Epithelial cell of proximal tubule (primary cell): ENCODE measurements at places on chromosomes 11 and 22.

DNA sequence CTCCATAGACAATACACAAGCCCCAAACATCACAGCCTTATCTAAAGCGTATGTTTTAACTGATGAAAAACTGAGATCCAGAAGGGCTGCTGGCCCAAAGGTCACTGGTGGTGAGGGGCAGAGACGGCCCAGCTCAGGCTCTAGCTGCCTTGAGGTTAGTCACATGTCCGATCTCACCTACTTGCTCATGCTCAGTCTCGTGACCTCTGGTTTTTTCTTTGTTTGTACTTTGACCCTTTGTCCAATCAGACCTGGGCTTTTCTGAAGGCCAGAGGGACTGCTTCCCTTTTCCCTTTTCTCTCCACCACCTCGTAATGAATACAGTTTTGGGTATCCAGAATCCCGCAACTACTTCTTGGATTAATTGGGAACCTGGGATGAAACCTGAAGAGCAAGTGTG lies 28.6 kb downstream of the MMP20 start:
- no peak for DNase-seq

- DNase-seq = no peak
Observed at GRCh38 chr11:59680287-59681154, 11.7 kb upstream of the PATL1 start.

- no peak for DNase-seq
Observed at GRCh38 chr11:134988495-134988894, 576.5 kb upstream of the B3GAT1 start.

DNA sequence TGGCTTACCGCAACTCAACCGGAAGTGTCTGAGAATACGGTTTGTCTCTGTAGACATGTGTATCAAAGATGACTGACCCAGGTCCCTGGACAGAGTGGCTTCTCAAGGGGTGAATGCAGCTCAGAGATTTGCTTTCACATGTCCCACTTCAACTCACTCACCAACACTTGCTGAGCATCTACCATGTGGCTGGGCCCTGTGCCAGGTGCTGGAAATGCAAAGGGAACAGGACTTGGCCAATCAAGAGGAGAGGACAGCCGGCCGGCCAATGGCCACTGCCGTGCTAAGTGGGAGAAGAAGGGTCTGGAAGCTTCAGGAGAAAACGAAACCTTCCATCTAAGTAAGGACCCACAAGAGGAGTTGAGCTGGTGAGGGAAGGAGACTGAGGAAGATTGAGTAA lies 151.3 kb downstream of the CEP164 start:
- DNase-seq = no peak

- DNase-seq = no peak
Observed at GRCh38 chr11:64225608-64226506, at the start of the genes NUDT22 and TRPT1. TSS of gene NUDT22 (plus strand) at chr11:64226274. CDS start at chr11:64226653, 379 bp downstream. TSS of gene TRPT1 (minus strand) at chr11:64226186. CDS start at chr11:64225860, 326 bp downstream.

DNA sequence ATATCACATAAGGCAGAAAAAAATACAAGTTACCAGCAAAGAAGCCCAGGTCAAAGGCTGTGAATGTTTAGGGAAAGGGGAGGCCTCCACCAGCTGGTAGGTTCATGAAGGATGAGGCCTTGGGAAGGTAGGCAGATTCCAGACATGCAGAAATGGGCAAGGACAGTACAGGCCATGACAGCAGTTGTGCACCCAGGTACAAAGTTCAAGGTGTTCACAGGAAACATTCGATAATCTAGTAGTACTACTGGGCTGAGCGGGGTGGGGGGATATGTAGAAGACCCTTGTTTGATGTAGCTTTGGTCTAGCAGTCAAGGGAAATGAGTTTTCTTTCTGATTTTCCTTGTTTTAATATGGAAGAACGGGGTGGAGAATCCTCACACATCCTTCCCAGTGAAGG lies 152.8 kb upstream of the RASSF10 start:
- DNase-seq = no peak

- no peak for DNase-seq
Observed at GRCh38 chr11:60783141-60783484, 2.0 kb upstream of the MS4A10 start.

DNA sequence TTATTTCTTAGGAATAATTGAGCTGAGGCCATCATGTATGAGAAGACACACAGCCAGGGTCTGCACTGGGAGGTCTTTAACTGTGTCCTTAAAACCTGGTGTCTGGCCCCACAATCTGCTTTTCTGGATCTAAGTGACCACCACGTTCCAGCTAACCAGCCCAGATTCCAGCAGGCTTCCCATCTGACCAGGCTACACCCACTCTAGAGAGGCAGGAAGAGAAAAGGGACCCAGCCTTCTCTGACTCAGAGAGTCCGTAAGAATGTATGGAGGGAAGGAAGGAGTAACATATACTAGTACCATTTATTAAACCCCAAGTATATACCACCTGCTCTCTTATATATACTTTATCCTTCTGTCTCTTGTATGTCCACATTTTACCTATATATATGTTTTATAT lies 80.1 kb downstream of the LDLRAD3 start:
- DNase-seq = no peak

DNA sequence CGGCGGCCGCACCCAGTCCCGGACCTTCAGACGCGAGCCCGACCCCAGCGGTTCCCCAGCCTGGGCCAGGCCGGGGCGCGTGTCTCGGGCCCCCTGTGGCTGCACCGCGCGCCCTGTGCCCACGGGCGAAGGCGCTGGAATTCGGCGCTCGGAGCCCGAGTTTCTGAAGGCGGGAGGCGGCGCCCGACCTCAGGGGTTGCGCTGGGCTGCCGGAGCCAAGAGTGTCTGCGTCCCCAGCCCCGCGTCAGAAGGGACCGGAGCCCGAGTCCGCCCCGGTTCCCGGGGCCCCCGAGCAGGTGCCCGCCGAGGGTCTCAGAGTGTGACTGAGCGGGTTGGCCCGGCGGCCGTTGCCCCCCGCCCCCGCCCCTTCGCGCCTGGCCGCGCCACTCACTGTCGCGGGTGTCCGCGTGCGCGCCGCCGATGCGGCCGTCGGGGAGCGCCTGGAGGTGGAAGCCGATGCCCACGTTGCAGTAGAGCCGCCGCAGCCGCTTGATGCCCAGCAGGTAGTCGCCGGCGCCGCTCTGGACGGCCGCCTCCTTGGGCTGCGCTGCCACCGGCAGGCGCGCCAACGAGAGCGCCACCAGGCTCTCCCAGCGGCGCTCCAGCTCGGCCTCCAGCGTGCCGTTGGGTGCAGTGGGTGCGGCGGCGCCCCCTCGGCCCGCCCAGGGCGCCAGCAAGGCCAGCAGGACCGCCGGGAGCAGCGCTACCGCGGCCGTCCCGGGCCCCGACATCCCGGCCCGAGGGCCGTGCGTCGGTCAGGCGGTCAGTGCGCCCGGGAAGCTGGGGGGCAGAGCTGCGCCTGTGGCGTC lies 583 bp downstream of the FGF4 start:
- DNase-seq = no peak

DNA sequence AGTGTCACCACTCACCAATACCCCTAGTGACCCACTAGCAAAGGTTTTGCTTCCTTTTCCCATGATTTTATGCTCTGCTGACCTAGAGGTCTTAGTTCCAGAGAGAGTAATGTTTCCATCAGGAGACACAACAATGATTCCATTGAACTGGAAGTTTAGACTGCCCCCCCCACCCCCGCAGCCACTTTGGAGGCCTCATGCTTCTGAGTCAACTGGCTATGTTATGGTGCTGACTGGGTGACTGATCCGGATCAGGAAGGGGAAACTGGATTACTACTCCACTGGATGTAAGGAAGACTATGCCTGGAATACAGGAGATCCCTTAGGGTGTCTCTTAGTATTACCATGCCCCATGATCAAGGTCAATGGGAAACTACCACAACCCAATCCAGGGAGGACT lies 633.6 kb downstream of the OPCML start:
- no peak for DNase-seq

DNA sequence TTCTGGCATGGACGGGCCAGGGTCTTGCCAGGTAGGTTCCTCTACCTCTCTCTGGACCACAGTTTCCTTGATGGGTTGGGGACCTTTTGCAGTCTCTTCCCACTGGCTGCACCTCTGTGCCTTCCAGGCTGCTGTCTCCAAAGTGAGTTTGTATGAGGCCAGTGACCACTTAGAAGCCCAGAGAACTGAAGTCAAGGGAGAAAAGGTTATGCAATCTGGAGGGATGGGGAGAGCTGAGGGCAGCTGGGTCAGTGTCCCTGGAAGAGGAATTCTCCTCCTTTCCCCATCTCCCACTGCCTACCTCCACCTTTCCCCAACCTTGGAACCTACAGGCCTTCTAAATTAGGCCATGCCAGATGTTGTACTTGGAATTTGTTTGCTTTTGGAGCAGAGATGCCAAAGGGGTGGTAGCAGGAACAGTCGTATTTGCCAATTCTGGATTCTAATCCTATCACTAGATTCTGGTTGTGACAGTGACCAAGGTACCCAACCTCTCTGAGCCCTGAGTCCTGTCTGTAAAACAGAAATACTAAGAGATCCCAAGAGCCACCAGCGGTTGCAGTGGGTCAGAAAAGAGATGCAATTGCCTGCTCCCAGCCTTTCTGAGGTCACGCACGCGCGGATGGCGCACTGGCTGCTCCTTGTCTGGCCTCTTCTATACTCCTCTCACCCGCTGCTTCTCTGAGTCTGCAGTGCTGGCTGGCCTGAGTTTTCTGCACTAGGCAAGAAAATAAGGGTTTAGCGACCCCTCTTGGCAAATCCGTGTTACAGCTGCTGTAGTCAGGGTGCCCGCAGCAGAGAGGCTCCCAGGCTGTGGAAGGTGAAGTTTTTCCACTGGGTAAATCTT lies 10.7 kb upstream of the ACCSL start:
- DNase-seq = peak; percentile 27

DNA sequence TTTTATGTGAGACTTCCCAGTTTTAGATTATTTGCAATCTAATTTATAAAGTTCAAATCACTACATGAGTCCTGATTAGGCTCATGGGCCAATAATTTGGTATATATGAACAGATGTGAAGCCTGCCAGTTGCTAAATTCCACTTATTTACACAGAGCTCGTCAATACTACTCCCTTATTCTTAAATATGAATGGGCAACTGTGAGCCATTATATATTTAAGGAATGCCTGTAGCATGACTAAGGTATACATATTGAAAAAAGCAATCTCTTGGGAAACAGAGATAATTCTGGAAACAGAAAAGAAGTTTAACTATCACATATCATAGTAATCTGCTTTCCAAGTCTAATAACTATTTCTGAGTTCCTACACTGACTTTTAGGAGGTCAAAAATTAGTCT lies 27.0 kb downstream of the RBMXL2 start:
- no peak for DNase-seq

GRCh38 chr11:123682696-123683410 lies 28.4 kb upstream of the SCN3B start:
- no peak for DNase-seq

- no peak for DNase-seq
Observed at GRCh38 chr11:109043315-109043714, 378.4 kb downstream of the DDX10 start.

DNA sequence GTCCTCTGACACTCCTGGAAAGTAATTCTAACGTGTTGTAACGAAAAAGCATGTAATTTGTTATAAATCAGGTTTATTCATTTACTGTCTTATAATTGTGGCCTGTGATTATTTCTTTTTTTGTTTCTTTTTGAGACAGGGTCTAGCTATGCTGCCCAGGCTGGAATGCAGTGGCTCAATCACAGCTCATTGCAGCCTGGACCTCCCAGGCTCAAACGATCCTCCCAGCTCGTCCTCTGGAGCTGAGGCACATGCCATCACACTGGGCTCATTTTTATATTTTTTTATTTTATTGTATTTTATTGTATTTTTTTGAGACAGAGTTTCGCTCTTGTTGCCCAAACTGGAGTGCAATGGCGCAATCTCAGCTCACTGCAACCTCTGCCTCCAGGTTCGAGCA lies 15.9 kb downstream of the DENND5A start:
- DNase-seq = no peak

- no peak for DNase-seq
Observed at GRCh38 chr11:110160016-110160415, 66.8 kb downstream of the ZC3H12C start.

GRCh38 chr11:94563848-94564467 lies 3.2 kb upstream of the PIWIL4 start:
- DNase-seq = no peak

- no peak for DNase-seq
Observed at GRCh38 chr11:134181707-134182106, 42.1 kb downstream of the NCAPD3 start.

GRCh38 chr22:36022162-36022561 lies 6.5 kb downstream of the RBFOX2 start:
- DNase-seq = no peak

DNA sequence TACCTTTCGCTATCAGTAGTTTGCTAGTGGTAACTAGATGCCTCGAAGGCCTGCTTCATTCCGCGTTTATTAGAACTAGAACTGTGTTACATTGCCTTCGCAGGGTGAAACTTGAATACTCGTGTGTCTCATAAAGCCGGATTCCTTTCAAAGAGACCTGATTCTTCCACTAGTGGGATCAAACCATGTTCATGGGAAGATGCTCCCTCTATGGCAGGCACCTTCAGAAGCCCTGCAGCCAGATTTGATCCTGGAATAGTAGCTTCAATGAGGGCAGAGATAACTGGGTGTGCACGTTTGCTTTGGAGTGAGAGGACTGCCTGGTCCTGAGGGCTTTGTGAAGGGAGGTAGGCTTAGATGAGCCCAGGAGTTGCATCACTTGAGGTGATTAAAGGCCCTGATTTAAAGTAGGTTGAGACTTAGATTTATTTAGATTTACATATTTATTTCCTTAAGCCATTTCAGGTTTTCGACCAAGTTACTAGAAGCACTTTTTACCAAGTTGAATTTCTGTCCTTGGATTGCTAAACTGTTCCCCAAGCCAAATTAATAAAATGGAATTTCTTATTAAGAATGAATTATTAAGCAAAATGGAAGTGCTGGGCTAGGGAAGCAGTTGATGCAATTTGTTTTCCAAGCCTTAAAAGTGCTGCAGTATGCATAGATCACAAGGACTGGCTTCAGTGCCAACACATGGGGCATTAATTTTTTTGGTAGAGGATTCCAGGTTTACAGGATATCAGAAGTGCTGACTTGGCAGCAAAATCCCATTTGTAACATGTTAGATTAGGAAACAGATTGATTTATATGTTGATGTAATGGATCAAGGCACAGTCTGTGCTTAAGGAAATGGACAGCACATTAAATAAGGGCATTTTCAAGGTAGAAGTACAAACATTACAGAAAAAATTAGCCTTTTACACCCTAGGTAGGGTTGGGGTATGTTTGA lies 32.9 kb downstream of the APLP2 start:
- DNase-seq = no peak

DNA sequence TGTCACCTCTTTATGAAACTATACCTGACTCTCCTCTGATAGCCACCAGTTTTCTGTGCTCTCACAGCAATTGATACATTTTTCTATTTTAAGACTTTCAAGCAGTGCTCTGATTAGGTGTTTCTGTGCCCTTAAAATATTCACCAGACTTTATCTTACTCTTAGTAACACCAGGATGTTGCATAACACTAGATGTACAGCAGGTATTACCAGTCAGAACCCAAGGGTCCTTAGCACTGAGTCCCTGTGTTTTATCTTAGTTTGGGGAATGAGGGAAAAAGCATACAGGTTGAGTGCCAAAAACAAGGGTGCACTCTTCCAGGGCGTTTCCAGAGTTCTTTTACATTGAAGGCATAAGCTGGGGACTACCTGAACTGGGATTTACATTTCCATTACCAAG lies 51.4 kb downstream of the COPB1 start:
- no peak for DNase-seq

- no peak for DNase-seq
Observed at GRCh38 chr11:35346472-35347156, 72.7 kb downstream of the SLC1A2 start.
